NCI-H1417 treated with DMSO at 0.1 percent for 48 hours (cell line): ENCODE measurements at places on chromosomes 2 and 18.

DNA sequence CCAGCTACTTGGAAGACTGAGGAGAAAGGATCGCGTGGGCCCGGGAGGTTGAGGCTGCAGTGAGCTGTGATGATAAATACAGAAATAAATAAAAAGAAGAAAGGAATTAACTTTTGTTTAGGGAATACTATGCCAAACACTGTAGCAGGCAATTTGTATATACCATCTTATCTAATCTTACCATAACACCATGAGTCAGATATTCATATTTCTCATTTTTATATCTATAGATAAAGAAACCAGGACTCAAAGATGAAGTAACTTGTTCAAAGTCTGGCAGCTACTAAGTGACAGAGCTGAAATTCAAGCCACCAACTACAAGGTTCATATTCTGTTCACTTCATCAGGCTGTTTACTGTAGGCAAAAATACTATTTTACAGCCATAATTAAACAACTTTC is 119.2 kb upstream of the SLC39A10 start:
- DNase-seq = no peak

GRCh38 chr2:39685126-39685525 is 19.4 kb downstream of the TMEM178A start:
- DNase-seq = no peak

GRCh38 chr2:239329972-239330572 is 70.7 kb downstream of the HDAC4 start:
- DNase-seq = no peak

GRCh38 chr18:50742952-50743351 is 76.9 kb downstream of the MRO start:
- no peak for DNase-seq

DNA sequence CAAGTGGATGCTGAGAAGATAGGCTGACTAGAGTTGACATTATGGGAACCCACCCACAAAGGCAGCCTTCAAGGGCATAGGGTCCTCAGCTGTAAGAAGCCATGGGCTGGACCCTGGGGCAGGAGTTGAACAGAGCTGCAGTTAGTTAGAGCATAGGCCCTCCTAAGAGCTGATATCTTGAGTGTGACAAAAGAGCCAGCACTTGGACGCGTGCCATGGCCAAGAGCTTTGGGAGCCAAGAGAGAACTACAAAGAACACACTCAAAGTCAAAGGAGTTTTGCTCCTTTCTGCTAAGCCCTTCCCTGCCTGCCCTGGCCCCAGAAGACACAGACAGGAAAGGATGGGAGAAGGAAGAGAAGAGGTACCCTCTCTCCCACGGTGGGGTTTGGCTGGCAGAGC is 29.9 kb upstream of the AGAP1 start:
- no peak for DNase-seq

DNA sequence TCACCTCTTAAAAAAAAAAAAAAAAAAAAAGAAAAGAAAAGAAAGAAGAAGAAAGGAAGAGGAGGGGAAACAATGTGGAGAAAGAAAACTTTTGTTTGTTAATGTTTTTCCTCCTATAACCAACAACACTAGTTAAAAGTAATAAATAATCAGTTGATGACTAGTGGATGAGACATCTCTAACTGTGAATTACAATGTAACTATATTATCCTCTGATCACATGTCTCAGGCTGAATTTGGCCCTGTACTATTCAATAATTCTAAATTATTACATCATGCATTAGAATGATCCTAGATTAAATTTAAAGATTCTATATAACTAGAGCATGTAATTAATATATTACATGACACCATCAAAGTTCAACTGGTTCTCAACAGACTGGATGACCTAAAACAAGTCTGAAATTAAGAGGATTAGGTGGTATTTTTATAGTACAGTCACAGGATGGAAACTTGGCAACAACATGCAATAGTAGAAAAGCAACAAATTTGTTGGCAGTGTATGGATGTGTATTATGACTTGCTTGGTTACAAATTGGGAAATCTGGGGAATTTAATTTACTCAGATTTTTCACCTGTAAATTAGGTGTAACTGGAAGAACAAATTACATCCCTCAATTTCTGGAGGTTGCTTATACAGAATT is 269.3 kb upstream of the SETBP1 start:
- no peak for DNase-seq

GRCh38 chr2:54968561-54969218 is 81.6 kb downstream of the RTN4 start:
- DNase-seq = no peak

DNA sequence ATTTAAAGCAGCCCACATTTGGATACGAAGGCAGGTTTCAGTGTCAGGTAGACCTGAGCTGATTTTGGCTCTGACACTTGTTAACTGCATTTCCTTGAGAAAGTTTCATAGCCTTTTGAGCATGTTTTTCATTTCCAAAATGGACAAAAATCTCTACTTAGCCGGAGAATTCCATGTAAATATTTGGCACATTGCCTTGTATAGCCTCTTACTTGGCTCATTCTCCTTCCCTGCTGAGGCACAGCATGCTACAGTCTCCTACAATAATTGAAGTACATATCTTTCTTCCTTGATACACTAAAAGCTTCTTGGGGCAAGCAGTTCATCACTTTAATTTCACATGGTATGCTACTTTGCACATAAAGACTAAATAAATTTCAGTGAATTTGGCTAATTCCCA is 772.2 kb upstream of the CHAC2 start:
- no peak for DNase-seq

GRCh38 chr2:70678576-70679143 is 89.3 kb downstream of the ADD2 start:
- no peak for DNase-seq

DNA sequence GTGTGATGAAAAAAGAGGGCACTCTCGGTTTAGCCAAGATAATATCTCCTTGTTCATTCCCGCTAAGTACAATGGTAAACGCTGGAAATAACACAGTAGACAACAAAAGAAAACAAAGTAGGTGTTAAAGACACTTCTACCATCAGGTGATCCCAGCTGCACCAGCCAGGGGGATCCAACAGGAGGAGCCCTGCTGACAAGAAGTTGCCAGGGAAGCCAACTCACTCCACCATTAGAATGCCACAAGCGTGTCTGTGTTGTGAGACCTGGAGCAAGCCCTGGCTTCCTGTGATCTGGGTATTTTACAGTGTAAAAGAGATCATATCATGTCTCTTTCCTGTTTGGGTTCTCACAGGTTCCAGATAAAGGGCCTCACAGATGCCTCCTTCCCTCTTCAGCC is 117.0 kb downstream of the GRB14 start:
- DNase-seq = no peak

GRCh38 chr18:8609659-8610458 is 622 bp downstream of the RAB12 start:
- no peak for DNase-seq

- DNase-seq = no peak
Observed at GRCh38 chr2:231467016-231467545, 2.8 kb upstream of the NCL start.

GRCh38 chr2:705971-706511 is 28.8 kb upstream of the TMEM18 start:
- no peak for DNase-seq

DNA sequence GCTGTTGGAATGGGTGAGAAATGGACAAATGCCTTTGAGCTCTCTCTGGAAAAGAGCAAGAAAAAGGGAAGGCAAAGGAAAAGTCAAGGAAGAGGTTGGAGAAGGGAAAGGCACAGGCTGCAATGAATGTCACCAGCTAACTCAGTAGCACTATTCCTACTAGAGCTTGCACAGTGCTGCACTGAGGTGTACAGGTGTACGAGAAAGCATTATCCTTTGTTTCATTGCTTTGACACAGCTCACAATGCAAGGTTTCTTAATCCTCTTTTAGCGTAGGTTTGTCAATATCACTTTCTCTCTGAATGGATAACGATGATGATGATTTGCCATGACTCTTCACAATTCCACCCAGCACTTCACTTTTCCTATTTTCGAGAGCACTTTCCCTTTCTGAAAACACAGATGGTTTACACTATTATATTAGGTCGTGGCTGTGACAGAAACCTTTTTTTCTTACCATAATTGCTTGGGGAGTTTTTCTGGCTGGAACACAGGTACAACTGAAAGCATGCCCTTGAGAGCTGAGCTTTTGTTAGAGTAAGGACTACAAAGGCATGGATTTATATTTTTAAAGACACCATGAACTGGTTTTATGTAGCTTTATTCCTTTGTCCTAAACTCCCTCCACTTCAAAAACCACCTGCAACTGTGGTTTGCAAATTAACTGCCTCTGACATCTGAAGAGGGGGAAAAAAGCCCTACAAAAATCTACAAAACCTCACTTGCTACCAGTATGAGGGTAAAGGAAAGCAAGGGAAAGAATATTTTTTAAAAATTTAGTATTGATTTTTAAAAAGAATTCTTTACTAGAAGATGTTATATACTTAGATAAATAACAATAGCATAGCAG is 265.5 kb downstream of the TGIF1 start:
- peak; percentile 62 for DNase-seq

DNA sequence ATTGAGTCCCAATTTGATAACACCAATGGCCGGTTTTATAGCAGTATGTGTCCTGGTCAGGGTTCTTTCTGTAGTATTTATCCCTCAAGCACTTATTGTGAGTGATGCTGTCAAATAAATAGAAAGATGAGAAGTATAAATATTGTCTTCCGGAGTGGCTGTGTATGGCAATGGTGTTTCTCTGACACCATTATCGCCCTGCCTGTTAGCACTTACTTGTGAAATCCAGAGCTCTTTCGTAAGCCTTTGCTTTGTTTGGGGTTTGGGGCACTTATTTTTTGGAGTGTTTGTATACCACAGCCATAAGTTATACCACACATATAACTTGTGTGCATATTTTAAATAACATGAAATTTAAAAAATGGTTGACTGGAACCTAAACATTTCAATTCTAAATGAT is 29.3 kb downstream of the CD8B2 start:
- no peak for DNase-seq

DNA sequence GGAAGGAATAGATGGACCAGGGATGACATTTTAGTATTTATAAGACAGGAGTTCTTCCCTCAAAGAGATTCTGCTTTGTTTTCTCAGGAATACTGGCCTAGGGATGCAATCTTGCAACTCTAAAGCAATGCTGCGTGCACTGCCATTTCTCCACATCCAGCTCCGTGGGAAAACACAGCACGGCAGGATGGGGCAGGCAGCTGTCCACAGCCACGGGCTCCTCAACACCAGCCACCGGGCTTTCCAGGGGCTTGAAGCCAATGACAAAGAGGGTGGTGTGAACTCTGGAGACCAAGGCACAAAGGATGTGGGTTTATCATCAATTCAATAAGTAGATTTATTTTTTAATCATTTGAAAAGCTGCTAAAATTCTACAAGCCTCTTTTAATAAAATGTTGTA is 49.3 kb downstream of the CABYR start:
- no peak for DNase-seq

GRCh38 chr2:70842401-70842800 is 6.8 kb upstream of the CD207 start:
- no peak for DNase-seq

DNA sequence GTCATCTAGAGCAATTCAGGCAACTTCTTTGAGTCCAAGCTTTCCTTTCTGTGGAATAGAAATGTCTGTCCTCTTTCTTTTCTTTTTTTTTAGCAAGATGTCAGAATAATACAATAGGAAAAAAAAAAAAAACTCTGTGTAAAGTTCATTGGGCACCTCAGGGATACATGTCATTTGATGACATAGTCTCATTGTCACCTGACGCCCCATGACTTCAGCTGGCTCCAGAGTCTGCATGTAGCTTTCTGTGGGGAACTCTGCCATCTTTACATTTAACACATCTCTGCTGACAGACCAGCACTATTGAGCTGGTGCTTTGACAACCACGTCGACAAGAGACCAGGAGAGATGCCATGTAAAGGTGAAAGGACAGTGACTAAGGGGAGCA is 172.5 kb upstream of the KLF7 start:
- DNase-seq = no peak

DNA sequence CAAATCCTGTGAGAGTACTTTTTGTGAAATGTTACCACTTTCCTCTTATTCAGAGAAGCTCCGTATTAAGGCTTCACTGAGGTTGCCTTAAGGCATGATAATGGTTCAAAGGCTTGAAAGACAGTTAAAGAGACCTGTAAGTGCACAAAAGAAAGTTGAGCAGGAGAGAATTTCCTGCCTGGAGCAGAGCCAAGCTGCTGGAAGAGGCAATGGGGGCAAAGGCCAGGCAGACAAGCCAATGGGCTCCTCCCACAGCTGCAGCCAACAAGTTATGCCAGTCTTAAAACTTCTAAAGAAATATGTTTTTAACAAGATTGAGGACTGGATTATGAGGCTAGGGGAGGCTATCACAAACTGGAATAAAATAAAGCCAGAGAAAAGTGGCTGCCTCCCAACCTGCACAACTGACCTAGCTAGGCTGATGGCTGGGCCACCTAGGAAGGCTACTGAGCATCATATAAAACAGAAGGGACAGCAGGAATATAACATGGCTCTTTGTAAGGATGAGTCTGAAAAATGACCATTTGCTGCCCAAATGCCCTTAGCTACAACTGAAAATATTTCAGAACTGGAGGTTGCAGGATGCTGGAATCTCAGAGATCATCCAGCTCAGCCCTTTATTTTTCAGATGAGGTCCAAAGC is 2.1 kb downstream of the IL1B start:
- DNase-seq = no peak

DNA sequence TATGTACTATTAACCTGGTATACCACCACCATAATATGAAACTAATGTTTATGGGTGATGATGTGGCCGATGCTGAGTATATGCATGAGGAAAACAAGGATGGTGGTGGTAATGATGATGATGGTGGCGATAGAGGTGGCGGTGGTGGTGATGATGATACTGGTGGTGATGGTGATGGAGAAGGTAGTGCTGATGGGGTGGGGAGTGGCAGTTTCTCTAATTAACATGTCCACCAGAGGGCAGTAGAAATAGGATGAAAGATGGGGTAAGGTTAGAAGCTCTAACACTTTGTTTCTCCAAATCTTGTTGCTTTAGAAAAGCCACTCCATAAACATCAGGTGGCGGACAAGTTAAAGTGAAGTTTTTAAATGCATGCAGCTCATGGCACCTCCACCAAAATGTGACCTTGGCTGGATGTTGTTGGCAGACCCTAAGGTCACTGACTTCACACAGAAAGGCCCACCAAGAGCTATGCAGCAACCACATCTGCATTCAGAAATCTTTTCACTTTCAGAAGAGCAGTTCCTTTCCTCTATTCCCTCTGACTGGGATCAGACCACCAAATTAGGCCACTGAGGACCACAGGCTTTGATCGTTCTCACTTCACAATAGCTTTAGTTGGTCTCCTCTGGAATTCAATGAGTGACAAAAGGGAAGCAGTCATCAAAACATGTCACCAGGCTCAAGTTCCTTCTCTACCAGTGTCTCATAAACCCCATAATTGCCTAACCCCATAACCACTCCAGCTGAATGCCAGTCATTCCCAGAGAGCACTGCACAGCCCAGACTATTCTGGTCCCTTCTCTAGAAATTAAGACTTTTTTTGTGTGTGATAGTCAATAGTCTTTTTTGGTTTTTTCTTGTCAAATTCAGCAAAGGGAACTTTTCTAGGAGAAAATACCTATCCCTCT is 7.5 kb upstream of the BCL11A start:
- no peak for DNase-seq

GRCh38 chr2:63840081-63840784 is 1.5 kb upstream of the UGP2 start:
- no peak for DNase-seq
